ENCODE measurements at places on chromosomes 3 and 15. TPM values are rescaled to one million over a fixed set of nuclear protein-coding genes. Genes with fewer than 3 reads are reported as not detected.

ROPN1 gene
- total RNA-seq = not detected

C3orf22 gene
- not detected for total RNA-seq

VILL gene
- total RNA-seq = 25.5 TPM

CCR9 gene
- not detected for total RNA-seq

USF3 gene
- total RNA-seq = 4.9 TPM

ATP13A5 gene
- not detected for total RNA-seq

TTLL13 gene
- total RNA-seq = not detected

DAZL gene
- total RNA-seq = not detected

FGF7 gene
- total RNA-seq = under 0.01 TPM

ABHD2 gene
- 43.1 TPM for total RNA-seq

SLC25A36 gene
- total RNA-seq = 110 TPM

HRG gene
- not detected for total RNA-seq

CDHR4 gene
- not detected for total RNA-seq

NRROS gene
- not detected for total RNA-seq

MYO5C gene
- 8.9 TPM for total RNA-seq

GOLGA8T gene
- not detected for total RNA-seq

CPNE4 gene
- 0.24 TPM for total RNA-seq

MKRN3 gene
- total RNA-seq = not detected

PDCD10 gene
- 118 TPM for total RNA-seq

LDHAL6B gene
- not detected for total RNA-seq

PTPRG gene
- total RNA-seq = 14.7 TPM

SLCO3A1 gene
- 3.9 TPM for total RNA-seq

ARHGAP11A gene
- 2.1 TPM for total RNA-seq

CFAP44 gene
- 1.7 TPM for total RNA-seq

OXTR gene
- total RNA-seq = 1.7 TPM

POPDC2 gene
- not detected for total RNA-seq

AQR gene
- 19.5 TPM for total RNA-seq

CAPN3 gene
- total RNA-seq = 0.43 TPM

RHOA gene
- total RNA-seq = 471 TPM

CPA3 gene
- not detected for total RNA-seq

GOLGA8N gene
- total RNA-seq = 2.8 TPM

FOXB1 gene
- not detected for total RNA-seq

EIF4A2 gene
- total RNA-seq = 723 TPM

PPM1L gene
- 7.0 TPM for total RNA-seq

CAND2 gene
- total RNA-seq = 2.2 TPM

FEZF2 gene
- total RNA-seq = not detected

CHL1 gene
- total RNA-seq = 2.1 TPM

CPB1 gene
- not detected for total RNA-seq

ARPP21 gene
- not detected for total RNA-seq

SENP5 gene
- 36.1 TPM for total RNA-seq

ACSBG1 gene
- total RNA-seq = not detected

GALNT15 gene
- 0.21 TPM for total RNA-seq

IREB2 gene
- 17.1 TPM for total RNA-seq

CFAP92 gene
- total RNA-seq = 0.43 TPM

GPR149 gene
- not detected for total RNA-seq

Measured in tracheal epithelial cell (primary cell).